ENCODE measurements at places on chromosomes 6 and 20.

DNA sequence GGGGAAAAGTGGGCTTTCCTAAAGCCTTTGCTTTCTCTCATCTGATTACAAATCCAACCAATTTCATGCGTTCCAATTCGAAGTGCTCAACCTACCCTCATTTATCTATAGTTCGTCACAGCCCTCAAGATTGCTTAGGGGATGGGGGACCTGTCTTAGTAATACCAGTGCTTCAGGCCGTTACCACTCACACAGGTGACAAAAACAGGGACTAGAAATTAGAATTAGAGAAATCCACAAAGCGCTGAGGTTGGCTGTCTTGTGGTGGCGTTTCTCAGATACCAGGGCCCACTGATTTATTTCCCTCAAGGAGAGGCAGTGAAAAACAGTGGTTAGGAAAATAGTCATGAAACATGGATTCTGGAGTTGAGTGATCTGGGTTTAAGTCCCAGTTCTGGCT lies 121.6 kb upstream of the SPACA1 start:
- DNase-seq = no peak

DNA sequence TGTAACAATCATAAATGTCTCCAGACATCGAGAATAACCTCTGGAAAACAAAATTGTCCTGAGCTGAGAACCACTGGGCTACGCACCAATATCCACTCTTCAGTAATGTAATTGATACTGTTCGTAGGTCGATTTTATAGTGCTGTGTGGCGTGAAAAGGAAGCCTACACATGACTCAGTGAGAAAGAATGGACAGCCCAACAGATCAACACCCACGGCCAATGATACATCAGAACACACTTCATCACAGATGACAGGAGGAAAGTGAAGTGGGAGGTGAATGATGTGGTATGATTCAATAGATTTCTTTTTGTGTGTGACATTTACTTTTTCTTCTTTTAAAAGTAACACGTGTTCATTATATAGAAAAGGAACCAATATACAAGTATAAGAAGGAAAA lies 93.5 kb downstream of the RPS12 start:
- peak; percentile 11 for DNase-seq

GRCh38 chr6:16514249-16514648 lies 247.0 kb downstream of the ATXN1 start:
- DNase-seq = peak; percentile 81

GRCh38 chr6:1216488-1216974 lies 95.4 kb upstream of the FOXQ1 start:
- DNase-seq = no peak

DNA sequence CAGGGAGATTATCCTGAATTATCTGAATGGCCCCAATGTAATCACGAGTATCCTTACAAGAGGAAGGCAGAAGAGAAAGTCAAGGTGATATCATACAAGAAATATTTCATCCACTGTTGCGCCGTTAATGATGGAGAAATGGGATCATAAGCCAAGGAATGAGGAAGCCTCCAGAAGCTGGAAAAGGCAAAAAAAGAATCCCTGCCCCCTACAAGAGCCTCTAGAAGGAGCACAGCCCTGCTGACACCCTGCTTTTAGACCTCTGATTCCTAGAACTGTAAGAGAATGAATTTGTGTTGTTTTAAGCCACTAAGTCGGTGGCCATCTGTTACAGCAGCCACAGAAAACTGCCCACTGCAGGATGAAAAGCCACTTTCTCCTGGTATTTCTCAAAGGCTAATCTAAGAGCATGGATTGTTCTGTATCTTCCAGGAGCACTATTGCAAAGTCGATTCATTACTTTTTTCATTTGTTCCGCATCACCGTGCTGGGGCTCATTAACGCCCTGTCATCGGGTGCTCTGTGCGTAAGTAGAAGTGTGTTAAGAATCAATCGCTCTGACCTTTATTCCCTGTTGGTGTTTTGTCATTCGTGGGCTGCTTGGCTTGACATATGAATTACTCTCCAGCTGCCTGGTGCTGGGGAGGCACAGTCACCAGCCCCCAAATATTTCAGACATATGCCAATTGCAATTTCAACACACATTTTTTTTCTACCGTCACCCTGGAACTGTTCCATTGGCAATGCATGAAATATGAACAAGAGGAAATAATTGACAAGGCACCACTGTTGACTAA lies 117.0 kb downstream of the PCSK2 start:
- no peak for DNase-seq

DNA sequence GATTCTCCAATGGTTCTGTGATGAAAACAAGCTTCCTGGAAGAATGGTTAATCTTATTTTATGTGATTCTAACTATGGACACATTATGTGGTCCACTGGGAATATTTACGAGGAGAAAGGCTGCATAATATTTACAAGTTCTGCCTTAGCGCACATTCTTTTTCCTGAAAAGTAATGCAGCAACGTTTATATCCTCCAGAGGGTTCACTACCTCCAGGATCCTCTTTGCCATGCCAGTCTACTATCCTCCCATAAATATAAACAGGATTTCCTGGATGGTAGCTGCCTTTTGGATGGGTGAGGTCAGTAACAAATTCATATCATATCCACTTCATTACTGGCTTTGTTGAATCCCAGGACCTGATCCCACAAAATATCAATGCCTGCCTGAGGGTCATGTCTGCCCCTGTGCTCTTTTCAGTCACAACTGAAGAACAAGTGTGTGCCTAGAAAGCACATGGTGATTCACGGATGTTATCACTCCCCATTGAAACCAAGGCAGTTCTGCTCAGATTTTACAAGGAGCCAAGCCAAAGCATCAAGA lies 30.4 kb downstream of the ADGRF5 start:
- no peak for DNase-seq

- DNase-seq = no peak
Observed at GRCh38 chr6:133707456-133707855, 181.5 kb upstream of the TCF21 start.

DNA sequence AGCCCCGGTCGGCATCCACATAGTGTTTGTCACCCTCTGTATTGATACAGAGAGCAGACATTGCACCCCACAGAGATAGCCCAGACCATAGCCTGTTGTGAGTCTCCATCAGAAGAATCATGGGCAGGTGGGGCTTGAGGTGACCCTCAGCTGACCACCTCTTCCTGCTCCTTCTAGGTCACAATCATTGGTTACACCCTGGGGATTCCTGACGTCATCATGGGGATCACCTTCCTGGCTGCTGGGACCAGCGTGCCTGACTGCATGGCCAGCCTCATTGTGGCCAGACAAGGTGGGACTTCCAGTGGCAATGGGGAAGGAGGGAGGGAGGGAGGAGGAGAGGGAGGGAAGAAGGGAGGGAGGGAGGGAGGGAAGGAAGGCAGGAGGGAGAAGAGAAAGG lies 61.4 kb upstream of the RIN2 start:
- DNase-seq = no peak

- DNase-seq = no peak
Observed at GRCh38 chr6:83852528-83853177, 507 bp upstream of the RIPPLY2 start.

GRCh38 chr6:31701666-31702404 lies 1.3 kb downstream of the ABHD16A start:
- no peak for DNase-seq

DNA sequence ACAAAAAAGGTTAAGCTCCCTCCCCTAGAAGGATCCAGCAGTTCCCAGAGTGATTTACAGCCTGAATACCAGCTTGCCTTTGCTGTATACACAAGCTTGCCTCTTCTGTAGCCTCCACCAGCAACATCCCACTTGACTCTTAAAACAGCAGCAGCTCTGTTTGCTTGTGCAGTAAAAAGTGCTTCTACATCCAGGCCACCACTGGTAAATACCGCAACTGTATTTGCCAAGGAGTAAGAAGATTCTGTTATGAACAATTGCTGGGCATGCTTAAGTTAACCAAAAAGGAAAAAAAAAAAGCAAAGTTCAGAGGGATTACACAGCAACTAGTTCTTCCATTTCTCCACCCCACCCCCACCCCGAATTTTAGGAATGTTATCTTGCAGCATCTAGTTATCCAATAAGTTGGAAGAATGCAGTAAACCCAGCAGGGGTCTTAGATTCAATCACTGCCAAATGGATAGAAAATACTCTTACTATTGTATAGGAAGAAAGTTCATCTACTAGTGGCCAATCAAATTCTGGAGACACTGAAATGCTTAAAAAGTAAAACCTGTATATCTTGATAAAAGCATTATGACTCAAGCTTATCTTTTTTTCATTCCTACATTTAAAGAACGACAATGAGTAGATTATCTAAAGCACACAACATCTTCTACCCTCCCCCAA lies 4.8 kb downstream of the SALL4 start:
- peak; percentile 97 for DNase-seq

GRCh38 chr6:166456395-166457156 lies 73.8 kb upstream of the MPC1 start:
- peak; percentile 61 for DNase-seq

- no peak for DNase-seq
Observed at GRCh38 chr20:63521602-63522001, 1.0 kb downstream of the PPDPF start.

- peak; percentile 31 for DNase-seq
Observed at GRCh38 chr6:44342489-44342888, at the start of gene SPATS1. TSS of gene SPATS1 (plus strand) at chr6:44342650. CDS start at chr6:44343096, 446 bp downstream.

- DNase-seq = no peak
Observed at GRCh38 chr20:18705910-18706309, 107.7 kb upstream of the SCP2D1 start.

- no peak for DNase-seq
Observed at GRCh38 chr6:43061861-43062260, 2.4 kb downstream of the KLC4 start.

GRCh38 chr6:11384531-11385309 lies 152.3 kb upstream of the NEDD9 start:
- peak; percentile 61 for DNase-seq

- no peak for DNase-seq
Observed at GRCh38 chr20:32078791-32079190, 26.7 kb downstream of the HCK start.

- peak; percentile 46 for DNase-seq
Observed at GRCh38 chr20:49287555-49288249, 9.8 kb upstream of the ZNFX1 start.

- DNase-seq = no peak
Observed at GRCh38 chr6:157610451-157610999, 212.5 kb upstream of the SNX9 start.

- DNase-seq = peak; percentile 85
Observed at GRCh38 chr20:35318502-35319157, 26.4 kb upstream of the FAM83C start.

- no peak for DNase-seq
Observed at GRCh38 chr20:20409331-20409730, 41.4 kb downstream of the INSM1 start.

DNA sequence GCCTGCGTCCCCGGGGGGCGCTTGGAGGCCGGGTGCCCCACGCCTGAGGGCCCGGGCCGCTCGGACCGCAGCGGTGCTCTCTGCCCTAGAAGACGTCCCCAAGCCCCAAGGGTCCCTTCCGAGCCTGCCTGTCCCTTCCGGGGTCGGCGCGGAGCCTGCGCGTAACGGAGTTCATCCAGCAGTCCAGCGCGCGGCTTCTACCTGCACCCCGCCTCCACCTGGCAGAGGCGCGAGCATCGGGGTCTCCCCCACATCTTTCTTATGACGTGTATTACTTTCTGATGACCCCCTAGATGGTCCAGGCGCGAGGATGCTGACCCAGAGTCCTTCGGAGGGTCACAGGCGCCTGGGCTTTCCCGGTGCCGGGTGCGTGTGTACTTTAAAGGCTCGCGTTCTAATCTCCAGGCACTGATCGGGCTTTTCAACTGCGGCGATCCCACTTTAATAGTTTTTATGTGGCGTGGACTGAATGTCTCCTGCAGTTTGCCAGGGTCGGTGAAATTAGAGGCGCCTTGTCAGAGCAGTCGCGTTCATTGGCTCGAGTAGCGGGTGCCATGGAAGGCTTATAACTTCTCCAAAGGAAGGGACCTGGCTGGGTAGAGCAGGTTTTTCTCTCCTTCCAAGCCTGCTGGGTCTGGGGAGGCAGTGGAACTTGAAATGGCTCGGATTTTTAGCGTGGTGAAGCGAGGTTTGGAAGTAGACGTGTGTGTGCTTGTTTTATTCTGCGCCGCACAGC lies 912 bp downstream of the EYA4 start:
- peak; percentile 62 for DNase-seq

- DNase-seq = no peak
Observed at GRCh38 chr20:50883856-50884255, 47.4 kb downstream of the ADNP start.

- peak; percentile 55 for DNase-seq
Observed at GRCh38 chr20:44092551-44093248, 94.3 kb downstream of the JPH2 start.

DNA sequence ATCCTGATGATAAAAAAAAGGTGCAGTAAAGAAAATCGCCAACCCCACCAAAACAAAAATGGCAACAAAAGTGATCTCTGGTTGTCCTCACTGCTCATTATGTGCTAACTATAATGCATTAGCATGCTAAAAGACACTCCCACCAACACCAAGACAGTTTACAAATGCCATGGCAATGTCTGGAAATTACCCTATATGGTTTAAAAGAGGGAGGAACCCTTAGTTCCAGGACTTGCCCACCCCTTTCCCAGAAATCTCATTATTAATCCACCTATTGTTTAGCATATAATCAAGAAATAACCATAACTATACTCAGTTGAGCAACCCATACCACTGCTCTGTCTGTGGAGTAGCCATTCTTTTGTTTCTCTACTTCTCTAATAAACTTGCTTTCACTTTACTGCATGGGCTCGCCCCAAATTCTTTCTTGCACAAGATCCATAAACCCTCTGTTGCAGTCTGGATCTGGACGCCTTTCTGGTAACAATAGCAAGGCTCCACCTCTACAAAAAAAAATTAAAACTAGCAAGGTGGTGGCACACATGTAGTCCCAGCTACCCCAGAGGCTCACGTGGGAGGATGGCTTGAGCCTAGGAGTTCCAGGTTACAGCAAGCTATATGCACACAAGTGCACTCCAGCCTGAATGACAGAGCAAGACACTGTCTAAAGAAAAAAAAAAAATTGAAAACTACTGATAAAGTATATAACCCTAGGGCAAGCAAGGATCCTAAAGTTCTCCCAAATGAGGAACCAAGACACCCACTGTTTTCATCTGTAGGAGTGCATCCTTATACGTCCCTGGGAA lies 278.8 kb upstream of the JARID2 start:
- DNase-seq = no peak

DNA sequence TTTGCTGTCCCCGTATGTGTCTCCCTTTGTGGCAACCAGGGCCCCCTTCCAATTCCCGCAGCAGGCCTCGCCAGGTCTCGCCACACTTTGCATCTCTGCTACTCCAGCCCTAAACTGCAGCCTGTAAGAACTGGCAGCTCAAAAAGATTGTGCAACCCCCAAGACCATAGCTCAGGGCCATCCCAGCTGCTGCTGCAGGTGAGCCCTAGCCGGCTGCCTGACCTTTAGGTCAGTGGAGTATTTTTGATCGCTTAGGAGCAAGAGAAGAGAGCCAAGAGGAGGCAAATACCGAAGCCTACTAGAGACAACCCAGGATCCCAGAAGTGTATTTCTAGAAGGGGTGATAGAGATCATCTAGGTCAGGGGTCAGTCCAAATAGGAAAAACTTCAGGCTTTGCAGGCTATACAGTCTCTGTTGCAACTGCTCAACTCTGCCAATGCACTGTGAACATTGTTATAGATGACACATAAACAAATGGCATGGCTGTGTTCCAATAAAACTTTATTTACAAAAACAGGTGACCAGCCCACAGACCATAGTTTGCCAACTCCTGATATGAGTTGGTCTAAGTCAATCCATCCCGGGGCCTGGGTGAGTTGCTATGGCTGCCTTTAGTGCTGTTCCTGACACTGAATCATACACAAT lies 138.4 kb downstream of the EYA2 start:
- DNase-seq = no peak

GRCh38 chr6:19180348-19181072 lies 656.7 kb upstream of the ID4 start:
- no peak for DNase-seq

- no peak for DNase-seq
Observed at GRCh38 chr20:32544260-32544722, 40.8 kb downstream of the NOL4L start.

- no peak for DNase-seq
Observed at GRCh38 chr6:156464100-156464878, 312.9 kb upstream of the ARID1B start.
